ENCODE measurements at places on chromosomes 12 and 14.

GRCh38 chr14:51929910-51930682, 59.2 kb upstream of the RTRAF start:
- DNase-seq = no peak

DNA sequence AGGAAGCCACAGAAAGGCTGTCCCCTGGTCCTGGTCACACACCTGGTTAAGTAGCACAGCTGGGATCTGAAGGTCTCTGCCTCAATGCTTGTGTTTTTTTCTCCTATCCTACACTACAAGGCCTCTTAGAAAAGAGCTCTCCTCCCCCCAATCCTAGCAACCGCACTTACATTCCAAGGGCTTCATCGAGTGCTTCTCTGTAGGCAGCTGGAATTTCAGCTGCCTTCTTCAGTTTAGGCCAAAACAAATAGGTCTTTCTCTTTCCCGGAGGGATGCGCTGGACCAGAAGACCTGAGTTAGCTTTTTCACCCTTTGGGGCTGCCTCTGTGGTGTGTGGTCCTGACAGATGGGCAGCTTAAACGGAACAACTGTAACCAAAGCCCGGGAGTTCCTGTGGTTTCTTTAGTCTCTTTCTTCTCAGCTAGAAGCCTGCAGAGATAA, 109.7 kb downstream of the GPATCH2L start:
- no peak for DNase-seq

DNA sequence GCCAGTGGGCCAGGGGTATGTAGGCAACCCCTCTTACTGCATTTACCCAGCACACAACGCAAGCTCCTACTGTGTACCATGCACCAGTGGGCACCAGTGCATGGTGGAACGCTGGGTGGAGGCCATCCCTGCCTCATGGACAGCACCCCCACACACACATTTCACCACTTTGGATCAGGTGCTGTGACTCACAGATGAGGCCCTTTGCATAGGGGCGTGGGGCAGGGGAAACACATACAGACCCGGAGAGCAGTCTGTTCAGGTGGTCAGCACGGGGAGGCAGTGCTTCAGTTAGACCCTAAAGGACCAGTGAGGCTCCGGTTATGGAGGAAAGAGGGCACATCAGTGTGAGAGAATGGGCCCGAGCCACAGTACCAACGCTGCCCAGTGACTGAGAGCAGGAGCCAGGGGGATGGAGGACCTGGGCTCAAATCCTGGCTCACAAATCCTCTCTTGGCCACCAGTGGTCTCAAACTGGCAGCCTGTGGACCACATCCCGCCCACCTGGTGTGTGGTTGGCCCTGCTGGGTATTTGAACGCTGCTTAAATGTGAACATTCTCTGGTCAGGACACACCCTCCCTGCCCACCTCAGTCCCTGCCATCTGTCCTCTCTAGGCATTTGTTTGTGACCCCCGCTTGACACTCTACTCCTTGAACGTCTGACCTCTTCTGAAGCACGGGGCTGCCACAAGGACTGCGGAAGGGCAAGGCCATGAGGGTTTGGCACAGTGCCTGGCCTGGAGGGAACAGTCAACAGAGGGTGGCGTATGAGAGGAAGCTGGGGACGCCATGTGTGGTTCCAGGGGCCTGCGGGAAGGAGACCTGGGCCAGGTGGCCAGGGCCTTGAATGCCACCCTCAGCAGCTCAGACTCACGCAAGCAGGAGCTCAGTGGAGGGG, 46.7 kb downstream of the FAM222A start:
- no peak for DNase-seq

- no peak for DNase-seq
Observed at GRCh38 chr14:77031759-77032490, 3.4 kb upstream of the IRF2BPL start.

DNA sequence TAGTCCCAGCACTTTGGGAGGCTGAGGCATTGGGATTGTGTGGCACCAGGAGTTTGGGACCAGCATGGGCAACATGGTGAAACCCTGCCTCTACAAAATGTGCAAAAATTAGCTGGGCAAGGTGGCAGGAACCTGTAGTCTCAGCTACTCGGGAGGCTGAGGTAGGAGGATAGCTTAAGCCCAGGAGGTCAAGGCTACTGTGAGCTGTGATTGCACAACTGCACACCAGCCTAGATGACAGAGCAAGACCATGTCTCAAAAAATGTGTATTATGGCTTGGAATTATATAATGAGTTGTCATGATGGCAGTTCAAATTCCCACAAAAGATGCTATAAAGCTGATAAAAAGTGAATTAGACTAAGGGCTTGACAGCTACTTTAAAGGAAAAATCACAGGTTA, 20.6 kb upstream of the TMPRSS12 start:
- DNase-seq = no peak

GRCh38 chr12:131908092-131909080, 14.0 kb downstream of the ULK1 start:
- no peak for DNase-seq

DNA sequence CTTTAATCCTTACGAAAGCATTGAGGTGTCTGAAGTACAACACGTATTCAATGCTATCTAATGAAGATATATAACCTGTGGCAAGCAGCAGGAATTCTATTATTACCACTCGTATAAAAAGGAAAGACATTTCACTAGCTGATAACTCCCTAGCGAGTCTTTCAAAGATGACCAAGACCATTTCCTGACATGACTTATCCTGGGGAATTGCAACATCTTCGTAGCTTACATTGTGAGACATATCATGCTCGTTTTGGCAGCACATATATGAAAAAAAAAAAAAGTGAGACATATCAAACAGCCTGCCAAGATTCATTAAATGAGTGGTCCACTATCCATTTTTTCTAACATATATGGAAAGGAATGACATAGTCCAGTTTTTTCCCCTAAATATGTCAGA, 337.0 kb downstream of the FSCB start:
- DNase-seq = no peak

GRCh38 chr14:95523815-95524448, 7.5 kb upstream of the SYNE3 start:
- DNase-seq = no peak

GRCh38 chr14:69814397-69814796, 17.4 kb upstream of the SLC10A1 start:
- no peak for DNase-seq

- no peak for DNase-seq
Observed at GRCh38 chr12:53626702-53627169, 554 bp upstream of the ATF7 start.

- DNase-seq = no peak
Observed at GRCh38 chr14:87043667-87044200, 949.2 kb downstream of the GALC start.

DNA sequence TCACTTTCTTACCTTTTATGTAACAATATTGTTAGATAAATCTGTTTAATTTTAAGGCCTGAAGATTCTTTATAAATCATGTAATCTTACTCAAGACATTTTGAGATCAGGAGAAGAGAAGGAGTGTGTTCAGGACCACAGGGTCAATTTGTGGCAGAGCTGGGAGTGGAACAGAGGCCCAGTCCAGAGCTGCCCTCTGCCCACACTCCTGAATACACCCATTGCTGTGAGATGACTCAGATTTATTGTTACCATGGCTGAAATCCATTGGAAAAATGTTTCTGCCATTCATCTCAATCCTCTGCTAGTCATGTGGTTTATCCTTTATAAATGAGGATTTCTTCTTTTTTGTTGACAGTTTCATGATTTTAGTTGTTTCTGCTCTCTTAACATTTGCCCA, 100.5 kb upstream of the STXBP6 start:
- DNase-seq = no peak

- no peak for DNase-seq
Observed at GRCh38 chr12:63977441-63977840, 132.9 kb downstream of the SRGAP1 start.

DNA sequence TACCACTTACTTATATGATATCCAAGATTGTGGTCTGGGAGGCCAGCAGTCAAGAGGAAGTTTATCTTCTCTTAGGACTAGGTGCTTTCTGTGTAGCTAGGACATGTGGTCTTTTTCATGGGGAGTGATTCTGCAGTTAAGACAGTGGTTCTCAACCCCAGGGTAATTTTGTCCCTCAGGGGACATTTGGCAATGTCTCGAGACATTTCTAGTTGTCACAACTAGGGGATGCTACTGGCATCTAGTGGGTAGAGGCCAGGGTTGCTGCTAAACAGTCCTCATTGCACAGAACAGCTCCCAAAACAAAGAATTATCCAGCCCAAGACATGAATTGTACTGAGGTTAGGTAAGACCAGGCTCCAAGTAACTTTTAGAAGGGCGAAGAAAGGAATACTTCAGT, 20.0 kb downstream of the AMDHD1 start:
- no peak for DNase-seq

- DNase-seq = no peak
Observed at GRCh38 chr12:115223322-115223721, 539.3 kb upstream of the TBX3 start.

DNA sequence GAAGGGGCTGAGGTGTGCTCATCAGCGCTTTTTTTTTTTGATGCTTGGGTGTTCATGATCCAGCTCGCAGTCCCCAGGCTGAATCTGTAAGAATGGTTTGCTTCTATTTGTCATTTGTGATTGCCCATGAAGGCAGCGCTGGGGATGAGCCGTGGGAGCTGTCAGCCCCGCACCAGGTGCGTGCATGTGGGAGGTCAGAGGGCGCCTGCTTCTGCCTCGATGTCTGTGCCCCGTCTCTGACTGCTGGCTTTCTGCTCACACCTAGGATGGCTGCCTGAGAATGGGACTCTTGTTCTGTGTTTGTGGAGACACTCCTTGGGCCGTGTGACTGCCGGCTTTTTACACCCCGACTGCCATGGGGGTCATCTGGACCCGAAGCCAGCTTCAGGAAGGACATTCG, 141.2 kb upstream of the RTL1 start:
- no peak for DNase-seq

- DNase-seq = peak; percentile 65
Observed at GRCh38 chr14:74324931-74325361, 22.2 kb upstream of the ABCD4 start.

GRCh38 chr12:121499929-121500793, 80.7 kb downstream of the KDM2B start:
- DNase-seq = peak; percentile 86

DNA sequence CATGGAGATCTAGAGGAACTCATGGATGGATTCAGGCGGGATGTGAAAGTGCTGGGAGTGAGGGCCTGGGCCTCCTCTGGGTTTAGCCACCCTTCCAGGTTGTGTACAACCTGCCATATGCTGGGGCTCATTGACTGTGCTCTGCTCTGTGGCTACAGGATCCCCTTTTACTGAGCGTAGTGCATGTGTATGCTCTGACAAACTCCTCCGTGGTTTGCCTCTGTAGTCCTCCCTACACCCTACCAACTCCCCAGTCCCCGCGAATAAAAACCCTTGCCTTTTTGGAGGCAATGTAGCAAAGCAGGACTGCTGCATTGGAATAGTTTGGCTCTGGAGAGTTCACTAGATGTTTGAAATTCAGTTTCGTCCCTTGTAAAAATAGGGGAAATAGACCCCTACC, 17.4 kb downstream of the JDP2 start:
- DNase-seq = no peak

DNA sequence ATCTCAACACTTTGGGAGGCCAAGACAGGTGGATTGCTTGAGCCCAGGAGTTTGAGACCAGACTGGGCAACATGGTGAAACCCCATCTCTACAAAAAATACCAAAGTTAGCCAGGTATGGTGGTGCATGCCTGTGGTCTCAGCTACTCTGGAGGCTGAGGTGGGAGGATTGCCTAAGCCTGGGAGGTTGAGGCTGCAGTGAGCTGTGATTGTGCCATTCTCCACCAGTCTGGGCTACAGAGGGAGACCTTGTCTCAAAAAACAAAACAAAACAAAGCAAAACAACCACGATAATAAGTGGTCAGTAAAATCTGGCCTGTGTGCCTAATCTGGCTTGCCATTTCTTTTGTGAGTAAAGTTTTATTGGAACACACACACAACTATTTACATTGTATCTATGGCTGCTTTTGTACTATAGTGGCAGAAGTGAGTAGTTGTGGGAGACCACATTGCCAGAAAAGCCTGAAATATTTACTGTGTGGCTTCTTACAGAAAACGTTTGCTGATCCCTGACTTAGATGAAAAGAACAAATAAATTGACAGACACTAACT, 19.4 kb upstream of the KLRG1 start:
- no peak for DNase-seq

DNA sequence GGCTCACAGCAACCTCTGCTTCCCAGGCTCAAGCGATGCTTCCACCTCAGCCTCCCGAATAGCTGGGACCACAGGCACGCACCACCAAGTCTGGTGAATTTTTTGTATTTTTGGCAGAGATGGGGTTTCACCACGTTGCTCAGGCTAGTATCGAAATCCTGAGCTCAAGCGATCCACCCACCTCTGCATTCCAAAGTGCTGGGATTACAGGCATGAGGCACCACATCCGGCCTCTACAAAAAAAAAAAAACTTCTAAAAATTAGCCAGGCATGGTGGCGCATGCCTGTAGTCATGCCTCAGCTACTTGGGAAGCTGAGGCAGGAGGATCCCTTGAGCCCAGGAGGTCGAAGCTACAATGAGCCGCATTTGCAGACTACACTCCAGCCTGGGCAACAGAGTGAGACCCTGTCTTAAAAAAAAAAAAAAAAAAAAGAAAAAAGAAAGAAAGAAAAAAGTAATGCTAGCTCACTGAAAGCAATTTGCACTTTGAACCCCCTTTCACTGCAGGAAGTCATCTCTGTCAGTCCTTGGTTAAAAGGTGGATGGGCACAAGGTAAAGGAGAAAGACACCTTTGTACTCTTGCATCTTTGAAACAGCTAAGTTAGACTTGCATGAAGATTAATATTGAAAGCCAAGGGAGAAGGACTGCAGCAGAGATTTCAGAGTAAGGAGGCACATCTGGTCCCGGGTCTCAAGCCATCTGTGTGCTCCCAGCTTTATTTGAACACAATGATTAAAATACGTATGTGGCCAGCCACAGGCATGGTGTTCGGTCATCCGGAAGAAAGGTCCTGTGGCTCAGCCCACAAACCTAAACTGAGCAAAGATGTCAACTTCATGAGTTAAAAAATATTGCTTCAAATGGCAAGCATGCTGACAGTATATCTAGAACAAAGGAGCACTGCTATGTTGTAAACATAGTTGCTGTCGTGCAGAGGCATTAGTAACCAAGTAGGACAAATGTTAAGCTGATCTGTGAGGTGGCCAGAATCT, 103.8 kb upstream of the HMGA2 start:
- no peak for DNase-seq

DNA sequence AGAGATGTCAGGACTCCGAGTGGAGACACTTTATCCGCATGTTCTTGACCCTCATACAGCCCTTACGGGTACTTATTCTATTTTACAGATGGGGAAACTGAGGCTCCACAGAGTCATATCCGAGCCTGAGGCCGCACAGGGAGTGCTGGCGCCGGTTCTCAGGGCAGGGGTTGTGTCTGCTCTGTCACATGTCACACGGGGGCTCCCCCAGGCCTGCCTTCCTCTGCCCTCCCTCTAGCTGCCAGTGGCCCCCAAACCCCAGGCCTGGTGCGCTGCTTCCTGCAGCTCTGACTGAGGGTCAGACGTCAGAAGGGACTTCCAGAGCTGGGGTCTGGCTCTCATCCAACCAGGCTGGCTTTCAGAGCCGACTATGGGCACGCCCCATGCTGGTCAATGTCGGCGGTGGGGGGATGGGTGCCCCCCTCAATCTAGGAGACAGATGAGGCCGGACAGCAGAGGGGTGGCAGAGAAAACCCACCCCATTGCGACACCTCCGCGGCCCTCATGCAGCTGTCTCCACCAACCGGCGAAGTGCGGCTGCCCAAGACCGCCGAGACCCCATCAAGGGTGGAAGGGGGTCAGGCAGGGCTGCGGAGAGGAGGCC, 811 bp upstream of the INF2 start:
- DNase-seq = no peak
